NCI-H774 (cell line): ENCODE measurements at places on chromosomes 3 and 15.

DNA sequence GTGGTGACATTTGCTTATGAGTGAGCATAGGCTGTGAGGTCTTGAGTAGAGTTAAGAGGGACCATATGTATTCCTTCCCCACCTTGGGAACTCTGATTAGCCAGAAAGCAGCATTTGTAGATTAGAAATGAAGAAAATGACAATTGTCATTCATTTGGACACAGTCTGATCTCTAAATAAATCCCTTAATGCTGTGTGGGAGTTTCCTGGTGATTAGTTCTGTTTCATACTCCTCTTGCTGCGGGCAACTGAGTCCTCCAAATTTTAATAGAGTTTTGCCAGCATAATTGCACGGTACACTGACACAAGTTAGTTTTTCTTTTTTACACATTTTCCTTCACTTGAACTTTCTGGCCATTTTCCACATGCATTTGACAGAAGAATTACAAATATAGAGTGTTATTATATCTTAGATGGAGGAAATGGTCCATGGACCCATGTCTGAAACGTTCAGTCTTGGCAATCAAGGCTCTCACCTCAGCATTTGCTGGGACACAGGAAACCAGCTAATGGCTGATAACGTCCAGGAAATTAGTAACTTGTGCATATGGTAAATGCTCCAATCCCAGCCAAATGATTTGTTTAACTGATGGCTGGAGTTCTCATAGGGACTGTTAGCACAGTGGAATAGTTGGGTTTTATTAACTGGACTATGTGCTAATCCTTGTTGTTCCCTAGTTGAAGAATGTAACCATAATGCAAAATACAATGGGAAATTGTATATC lies 321.2 kb downstream of the RBMS3 start:
- DNase-seq, result no peak

GRCh38 chr3:126181398-126181725 lies 976 bp upstream of the ALDH1L1 start:
- DNase-seq, result no peak

GRCh38 chr3:1056744-1057143 lies 36.1 kb upstream of the CNTN6 start:
- DNase-seq, result no peak

DNA sequence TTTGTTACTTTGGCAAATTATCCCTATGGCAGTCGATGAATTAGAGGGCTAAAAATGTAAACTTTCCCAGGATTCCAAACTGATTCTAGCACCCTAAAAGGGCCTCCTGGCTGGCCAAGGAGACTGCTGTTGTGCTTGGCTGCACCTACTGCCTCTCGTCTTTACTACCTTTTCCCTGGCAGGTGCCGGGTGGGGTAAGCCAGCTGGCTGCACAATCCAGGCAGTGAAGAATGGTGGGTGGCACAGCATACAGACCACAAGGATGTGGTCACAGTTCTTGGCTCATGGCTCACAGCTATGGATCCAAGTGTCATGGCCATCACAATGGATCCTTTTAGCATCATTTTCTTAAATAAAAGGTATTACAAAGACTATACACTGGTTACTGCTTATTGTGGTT lies 20.7 kb upstream of the SLC25A26 start:
- DNase-seq, result no peak

DNA sequence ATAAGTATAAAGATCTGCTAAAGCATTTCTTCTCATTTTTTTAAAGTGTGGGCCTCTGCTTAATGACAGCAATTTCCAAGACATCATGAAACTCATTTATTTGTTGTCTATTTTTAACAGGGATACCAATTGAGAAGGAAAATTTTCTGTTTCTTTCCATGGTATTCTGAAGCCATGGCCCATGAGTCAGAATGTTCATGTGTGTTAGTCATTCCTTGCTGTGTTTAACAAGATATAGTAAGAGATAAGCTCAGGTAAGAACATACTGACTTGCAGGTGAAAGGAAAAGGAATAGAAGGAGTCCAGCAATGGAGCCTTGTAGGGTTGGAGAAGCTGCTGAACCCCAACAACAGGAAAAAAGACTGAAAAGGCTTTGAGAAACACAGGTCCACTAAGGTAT lies 17.0 kb upstream of the ARID3B start:
- DNase-seq, result no peak

DNA sequence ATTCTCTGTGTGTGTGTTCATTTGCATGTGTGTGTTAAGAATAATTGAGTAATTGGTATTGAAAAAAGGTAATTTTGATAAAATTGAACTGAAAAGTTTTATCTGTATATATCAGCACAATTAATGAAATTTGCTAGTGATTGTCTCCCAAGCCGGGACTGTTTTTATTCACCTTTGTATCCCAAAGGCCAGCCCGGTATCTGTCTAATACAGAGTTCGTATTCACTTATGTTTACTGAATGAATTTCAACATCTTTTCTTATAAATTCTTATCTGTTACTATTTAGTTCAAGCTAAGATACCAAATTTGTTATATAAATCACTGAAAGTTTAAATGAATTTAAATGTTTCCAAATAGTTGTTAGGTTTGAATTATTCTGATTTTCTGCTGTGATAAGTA lies 394.0 kb upstream of the NAALADL2 start:
- DNase-seq, result no peak

- DNase-seq, result no peak
Observed at GRCh38 chr15:64898406-64898805, 13.3 kb upstream of the ANKDD1A start.
